Muscle of back (tissue), 13 donors: ENCODE measurements at places on chromosomes 2 and 18. TPM values are rescaled to one million over a fixed set of nuclear protein-coding genes. Genes with fewer than 3 reads are reported as not detected.
A peak's percentile ranks its signal among the peaks of the same experiment; 100 is the strongest.

- DNase-seq = no peak
These were observed 98.1 kb downstream of the TGIF1 start for GRCh38 chr18:3547891-3548615.

- DNase-seq = no peak
These were observed 26.0 kb downstream of the SH3YL1 start for GRCh38 chr2:237878-238277.

GRCh38 chr2:36355151-36355889 lies at the start of gene CRIM1:
TSS of gene CRIM1 (plus strand) at chr2:36355778. CDS start at chr2:36356293, 515 bp downstream.
- DNase-seq = peak; percentile 90

The COL6A3 gene
- 253 TPM for polyA plus RNA-seq

GRCh38 chr2:178296394-178297090 lies 102.2 kb downstream of the OSBPL6 start:
- DNase-seq = no peak

DNA sequence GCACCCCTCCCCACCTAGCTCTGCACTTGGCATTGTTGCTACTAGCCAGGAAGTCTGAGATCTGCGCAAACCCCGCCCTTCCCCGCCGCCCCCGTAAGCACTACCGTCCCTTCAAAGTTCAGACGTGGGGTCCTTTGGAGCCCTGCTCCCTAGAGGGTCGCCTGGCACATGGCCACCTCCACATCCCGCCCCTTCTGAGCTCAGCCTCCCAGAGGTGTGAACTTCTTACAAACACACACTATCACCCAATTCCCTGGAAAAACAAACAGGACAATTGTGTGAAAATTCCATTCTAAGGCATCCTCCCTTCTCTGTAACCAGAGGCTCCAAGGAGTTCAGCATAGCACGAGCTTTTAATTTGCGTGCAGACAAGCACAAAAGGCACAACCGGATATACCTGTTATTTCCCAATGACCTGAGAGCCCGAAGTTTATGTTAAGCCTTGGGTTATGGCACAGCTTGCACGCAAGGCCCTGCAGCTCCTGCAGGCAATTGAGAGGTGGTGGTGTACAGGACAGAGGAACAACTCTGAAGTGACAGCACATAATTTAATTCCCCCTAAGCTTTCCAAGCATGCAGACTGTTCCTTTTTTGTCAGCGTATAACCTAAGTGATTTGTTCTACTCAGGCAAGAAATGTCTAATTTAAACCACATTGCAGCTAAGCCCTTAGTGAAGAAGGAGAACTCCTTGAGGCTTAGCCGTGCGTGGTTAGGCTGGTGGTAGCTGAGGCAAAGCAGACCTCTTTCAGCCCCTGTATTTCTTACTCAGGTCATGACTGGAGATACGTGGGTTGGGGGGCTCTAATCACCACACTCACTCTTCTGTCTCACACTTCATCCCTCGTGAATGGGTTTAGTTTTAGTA lies 20.3 kb upstream of the CYP1B1 start:
- peak; percentile 73 for DNase-seq

DNA sequence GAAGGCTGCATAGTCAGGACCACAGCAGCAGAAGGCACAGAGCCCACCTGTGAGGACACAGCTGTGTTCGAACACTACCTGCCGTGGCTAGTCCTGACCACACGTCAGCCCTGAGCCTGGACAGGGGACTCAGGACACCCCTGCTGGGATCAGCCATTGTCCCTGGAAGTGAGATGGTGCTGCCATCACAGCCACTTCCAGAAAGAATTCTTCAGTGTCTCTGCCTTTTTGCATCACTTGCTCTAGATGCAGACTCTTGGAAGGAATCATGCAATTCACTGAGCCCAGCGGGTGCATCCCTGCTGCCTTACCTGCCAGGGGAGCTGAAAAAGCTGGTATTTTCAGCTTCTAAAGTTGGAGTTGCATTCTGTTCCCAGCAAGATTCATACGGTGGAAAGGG lies 49.3 kb downstream of the LAMA3 start:
- no peak for DNase-seq

- no peak for DNase-seq
These were observed 687.4 kb upstream of the ID2 start for GRCh38 chr2:7994397-7994951.

The STEAP3 gene
- 18.8 TPM for polyA plus RNA-seq

DNA sequence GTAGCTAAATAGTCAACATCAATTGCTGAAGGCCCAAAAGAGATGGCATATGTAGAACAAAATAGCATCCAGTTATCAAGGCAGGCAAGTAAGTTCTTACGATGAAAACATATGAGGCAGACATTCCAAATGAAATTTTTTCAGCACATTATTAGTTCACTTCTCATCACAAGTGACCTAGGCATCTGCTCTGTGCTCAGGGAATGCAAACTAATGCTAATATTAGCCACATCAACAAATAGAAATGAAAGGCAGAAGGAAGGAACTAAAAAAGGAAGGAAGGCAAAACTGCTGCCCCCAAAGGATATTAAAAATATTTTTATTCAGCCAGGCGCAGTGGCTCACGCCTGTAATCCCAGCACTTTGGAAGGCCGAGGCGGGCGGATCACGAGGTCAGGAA lies 51.2 kb upstream of the ROCK1 start:
- no peak for DNase-seq

- no peak for DNase-seq
These were observed 14.0 kb downstream of the KIF1A start for GRCh38 chr2:240806006-240806405.

The LYPD6 gene
- 2.2 TPM for polyA plus RNA-seq

The SERPINE2 gene
- polyA plus RNA-seq = 119 TPM

The HADHA gene
- 202 TPM for polyA plus RNA-seq

DNA sequence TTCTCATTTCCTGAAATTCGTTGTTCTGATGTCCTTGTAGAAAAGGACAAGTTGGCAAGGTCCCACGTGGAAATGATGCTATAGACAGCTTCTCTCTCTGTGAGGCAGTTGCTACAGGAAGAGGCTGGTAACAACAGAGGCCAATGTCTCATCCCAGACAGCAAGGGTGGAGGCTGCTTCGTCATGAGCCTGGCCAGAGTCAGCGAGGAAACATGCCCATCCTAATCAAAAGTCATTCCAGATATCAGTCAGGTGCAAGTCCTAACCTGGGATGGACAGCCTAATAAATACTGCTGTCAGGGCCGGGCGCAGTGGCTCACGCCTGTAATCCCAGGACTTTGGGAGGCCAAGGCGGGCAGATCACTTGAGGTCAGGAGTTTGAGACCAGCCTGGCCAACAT lies 6.4 kb upstream of the SMAD7 start:
- DNase-seq = no peak

The PAX8 gene
- 0.49 TPM for polyA plus RNA-seq
